Femur (tissue), 1 donor: ENCODE measurements at places on chromosomes 2 and 18.

DNA sequence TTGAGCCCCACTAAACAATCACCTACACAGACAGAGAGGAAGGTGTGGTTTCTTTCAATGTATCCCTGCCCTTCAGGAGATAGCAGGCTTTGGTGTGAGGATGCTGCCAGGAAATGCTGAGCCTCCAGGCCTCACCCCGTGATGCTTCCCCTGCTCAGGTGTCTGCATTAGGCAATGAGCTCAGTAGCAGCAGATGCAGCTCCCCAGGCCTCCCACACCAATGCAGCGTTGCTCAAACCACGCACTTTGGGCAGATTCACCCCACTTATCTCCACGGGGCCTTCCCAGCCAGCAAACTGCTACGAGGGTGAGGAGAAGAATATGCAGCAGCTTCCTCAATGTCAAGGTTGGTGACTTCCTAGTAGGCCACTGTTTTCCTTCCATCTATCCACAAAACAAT lies 229.3 kb upstream of the PXDN start:
- no peak for DNase-seq

DNA sequence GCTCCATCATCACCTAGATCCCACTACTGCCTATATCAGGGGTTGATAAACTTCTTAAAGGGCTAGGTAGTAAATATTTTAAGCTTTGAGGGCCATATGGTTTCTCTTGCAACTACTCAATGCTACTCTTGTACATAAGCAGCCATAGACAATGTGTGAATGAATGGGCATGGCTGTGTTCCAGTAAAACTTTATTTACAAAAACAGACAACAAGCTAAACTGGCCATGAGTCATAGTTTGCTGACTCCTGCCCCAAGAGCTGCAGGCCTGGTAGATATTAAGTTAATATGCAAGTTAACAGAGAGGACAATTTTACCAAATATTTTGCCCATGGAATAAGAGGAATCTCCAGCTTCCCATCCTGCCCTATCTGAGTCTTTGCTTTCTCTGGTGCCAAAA lies 29.8 kb upstream of the MYO3B start:
- no peak for DNase-seq

DNA sequence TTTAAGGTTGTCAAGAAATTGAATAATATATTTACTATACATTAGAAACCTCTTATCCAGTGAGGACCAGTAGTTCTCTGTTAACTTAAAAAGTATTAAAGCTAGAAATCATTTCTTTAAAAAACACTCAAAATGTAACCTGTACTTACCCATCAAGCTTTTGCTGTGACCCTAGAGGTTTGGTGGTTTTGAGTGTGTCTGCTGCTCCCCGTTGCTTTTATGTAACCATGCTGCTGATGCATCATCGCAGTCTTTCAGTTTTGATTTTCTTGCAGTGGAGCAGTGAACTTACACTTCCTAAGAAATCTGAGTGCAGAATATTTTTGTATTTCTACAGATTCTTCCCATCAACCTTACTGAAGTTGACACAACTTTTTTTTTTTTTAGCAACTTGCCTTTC lies 34.2 kb downstream of the MRPS9 start:
- no peak for DNase-seq

- DNase-seq: no peak
These were observed 269.2 kb downstream of the LRATD1 start for GRCh38 chr2:14901737-14902136.

GRCh38 chr2:189521699-189522434 lies 58.7 kb downstream of the SLC40A1 start:
- DNase-seq: no peak

DNA sequence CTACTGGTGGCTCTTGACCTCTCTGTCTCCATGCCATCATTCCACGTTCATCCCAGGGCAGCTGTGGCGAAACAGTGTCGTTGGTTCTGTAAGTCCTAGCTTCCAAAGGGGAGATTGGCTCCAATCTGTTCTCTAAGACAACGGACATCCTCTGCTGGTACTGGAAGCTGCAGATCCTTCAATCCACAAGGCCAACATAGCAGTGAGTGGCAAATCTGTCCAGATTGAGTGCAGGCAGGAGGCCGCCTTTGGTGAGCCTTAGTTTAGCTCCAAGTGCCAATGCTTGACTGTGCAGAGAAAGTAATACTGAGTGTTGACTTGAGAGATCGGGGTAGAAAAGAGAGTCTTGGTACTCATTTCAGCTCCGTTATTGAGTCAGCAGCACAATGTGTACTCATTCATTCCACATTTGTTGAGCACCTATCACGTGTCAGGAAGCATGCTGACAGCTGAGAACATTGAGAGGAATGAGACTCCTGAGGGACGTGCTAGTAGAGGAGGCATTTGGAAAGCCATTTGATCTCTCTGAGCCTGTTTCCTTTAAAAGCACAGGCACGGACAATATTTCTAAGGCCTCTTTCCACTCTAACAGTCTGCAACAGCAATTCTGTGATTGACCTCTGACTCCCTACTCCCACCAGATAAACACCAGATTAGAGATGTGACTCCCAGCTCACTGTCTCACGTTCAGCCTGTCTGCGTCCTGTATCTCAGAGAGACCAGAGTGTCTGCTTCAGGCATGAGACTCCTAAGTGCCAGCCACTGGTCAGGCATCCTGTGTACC lies 306.0 kb downstream of the CLIP4 start:
- DNase-seq: no peak

DNA sequence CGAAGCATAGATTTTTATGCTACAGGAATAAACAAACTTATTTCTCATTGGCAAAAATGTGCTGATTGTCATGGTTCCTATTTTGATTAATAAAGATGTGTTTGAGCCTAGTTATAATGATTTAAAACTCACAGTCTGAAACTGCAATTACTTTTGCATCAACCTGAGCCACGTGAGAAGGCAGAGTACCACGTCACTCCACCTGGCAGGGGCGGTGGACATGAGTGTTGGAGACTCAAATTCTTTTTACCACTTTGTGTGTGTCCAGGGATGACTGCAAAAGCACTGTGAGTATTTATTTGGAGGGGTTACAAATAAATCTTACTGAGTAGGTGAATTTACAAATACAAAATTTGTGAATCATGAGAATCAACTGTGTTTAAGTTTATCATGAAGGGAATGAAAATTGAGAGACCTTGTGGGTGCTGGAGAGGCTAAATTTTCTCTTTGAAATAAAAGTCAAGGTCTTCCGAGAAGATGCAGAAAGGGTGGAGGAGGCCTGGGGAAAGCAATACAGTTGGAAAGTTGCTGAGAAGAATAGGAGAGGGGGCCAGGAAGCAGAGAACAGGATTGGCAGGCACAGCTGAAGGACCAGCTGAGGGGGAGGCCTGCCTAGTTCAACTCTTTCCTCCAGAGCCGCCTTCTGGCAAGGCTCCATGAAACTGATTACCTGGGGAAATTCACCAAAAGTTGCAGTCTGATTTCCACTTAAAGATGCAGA lies 316.4 kb downstream of the MYCN start:
- peak; percentile 61 for DNase-seq

DNA sequence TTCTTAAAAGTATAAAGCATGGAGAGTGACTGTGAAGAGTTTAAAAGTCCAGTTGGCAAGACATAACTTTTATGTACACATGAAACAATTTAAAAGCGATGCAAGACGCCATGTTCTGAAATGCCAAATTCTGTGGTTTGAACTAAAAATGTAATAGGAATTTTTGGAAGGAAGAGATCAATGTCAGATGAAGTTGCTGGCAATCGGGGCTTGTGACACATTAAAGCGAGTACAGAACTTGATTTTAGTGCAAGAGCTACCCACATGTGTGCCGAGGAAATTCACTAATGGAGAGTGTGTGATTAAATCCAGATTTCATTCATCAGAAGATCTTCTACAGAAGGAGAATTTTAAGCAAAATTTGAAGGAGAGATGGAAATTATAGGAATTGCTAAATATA lies 220.2 kb upstream of the CCDC68 start:
- no peak for DNase-seq

DNA sequence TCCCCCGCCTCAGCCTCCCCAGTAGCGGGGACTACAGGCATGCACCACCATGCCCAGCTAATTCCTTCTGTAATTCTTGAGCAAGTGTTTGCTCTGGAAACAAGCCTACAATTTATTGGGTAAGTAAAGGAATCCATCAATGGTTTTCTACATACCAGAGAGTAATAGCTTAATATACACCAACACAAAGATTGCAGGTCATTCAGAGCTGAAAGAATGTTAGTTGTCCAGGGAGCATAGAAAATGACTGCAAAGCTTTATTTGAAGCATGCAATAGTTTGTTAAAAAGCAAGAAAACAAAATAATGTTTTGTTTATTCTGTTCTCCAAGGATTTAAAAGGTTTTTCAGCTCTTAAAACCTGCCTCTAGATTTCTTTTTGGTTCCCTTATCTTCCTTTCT lies 5.6 kb downstream of the IDH1 start:
- DNase-seq: no peak

DNA sequence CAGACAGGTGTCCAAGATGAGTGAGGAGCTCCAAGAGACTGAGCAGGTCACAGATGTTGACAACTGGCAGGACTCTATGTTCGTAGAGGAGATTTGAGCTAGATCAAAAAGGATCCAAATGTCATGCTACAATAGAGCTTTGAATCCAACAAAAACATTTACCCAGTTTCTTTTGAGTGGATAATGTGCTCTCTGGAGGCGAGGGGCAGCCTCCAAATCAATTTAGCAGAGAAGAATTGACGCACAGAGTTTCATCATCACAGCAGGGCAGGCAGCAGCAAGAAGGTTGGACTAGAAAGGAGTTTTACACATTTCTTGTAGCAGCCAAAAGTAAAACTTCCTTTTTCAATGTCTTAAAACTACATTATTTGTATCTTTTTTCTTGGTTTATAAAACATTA lies 653.0 kb downstream of the RNF144A start:
- DNase-seq: no peak

DNA sequence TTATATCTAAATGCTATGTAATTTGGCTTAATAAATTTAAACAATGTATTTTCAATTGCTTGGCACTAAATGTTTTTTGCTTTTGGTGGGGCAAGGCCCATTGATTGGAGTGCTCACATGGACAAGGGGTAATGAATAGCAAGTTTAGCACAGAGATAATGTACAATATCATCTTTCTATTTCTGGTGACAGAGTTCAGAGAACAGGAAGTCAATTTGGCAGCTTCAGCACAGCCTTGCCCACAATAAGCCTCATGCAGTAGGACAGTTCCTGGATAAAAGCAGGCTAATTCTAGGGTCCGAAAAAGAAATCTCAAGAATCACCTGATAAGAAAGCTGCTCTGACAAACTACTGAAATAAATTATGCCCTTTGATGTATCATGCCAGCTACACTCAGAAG lies 443.9 kb upstream of the FSHR start:
- no peak for DNase-seq

GRCh38 chr2:157327200-157327599 lies 1.6 kb upstream of the ERMN start:
- no peak for DNase-seq

- no peak for DNase-seq
These were observed 56.8 kb downstream of the ATF2 start for GRCh38 chr2:175111200-175111657.

- DNase-seq: no peak
These were observed 80.3 kb downstream of the FMNL2 start for GRCh38 chr2:152415231-152415642.

- no peak for DNase-seq
These were observed 488.3 kb downstream of the DLGAP1 start for GRCh38 chr18:3966642-3967358.

DNA sequence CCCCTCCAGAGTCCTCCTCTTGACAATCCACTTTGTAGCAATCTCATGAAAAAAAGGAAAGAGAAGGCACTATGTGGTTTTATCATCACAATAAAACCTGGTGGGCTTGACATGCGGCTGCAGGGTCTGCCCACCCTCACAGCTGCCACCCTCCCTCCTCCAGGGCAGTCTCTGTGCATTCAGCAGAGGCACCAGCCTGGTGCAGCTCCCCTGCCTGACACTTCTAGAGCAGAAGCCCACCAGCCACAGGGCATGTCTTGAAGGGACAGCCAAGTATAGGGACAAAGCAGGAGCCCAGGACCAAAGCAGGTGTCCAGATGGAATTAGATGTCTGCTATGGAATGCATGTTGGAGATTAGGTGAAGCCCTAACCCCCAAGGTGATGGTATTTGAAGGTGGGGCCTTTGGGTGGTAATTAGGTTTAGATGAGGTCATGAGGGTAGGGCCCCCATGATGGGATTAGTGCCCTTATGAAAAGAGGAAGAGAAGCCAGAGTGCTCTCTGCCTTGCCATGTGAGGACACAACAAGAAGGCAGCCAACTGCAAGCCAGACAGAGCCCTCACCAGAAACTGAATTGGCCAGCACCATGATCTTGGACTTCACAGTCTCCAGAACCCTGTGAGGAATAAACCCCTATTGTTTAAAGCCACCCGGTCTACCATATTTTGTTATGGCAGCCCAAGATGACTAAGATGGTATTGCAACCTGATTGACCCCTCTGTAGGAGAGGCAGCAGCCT lies 86.9 kb downstream of the MCFD2 start:
- no peak for DNase-seq

- DNase-seq: no peak
These were observed 27.2 kb downstream of the GALNT14 start for GRCh38 chr2:31110998-31111397.

DNA sequence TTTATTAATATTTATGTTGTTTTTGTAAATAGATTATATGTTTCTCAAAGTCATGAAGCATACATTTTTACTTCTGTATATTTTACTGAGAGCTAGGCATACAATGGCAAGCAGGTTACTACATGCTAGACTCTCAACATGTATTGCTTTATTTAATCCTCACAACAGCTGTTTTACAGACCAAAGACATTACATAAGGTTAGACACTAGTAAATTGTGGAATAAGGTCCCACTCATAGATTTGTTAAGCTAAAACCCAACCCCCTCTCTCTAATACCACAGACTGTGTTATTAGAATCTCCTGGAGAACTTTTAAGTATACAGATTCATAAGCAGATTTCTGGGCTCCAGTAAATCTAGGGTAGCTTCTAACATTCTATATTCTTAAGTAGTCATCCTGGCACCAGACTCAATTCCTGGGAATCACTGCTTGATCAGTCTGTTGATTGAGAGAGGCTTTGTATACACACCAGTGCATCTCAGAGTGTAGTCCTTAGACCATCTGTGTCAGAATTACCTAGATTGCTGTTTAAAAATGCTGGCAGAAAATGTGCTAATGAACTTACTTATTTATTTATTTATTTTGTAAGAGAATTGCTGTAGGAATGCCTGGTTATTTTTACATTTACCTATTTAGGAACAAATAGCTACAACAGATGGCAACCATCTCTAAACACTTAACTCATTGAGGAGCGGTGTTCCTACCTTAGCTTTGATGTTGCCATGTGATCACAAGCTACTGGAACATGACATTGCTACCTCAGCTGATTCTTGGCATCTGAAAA lies 153.5 kb upstream of the CAVIN2 start:
- no peak for DNase-seq
